ENCODE measurements at places on chromosomes 6 and 20.

- DNase-seq: no peak
These were observed 22.5 kb upstream of the CST3 start for GRCh38 chr20:23659989-23660837.

DNA sequence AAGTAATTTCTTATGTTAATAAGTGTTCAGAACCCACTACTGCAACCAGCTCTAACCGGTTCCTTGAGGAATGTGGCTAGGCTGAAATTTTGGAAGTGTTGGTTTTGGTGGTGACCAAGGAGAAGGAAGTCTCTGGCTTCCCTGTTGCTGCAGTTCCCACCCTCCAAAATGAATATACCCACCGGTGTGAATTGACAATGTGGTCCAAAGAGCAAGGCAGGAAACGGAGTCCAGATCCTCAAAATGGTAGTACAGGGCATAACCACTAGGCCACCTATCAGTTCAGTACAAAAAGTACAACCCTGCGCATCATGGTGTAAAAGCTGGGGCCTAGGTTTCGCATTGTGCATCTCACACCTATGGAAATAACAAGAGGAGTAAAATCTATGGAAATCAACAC, 2.8 kb downstream of the ADNP start:
- no peak for DNase-seq

GRCh38 chr6:153146413-153146812, 15.3 kb upstream of the RGS17 start:
- DNase-seq: no peak

DNA sequence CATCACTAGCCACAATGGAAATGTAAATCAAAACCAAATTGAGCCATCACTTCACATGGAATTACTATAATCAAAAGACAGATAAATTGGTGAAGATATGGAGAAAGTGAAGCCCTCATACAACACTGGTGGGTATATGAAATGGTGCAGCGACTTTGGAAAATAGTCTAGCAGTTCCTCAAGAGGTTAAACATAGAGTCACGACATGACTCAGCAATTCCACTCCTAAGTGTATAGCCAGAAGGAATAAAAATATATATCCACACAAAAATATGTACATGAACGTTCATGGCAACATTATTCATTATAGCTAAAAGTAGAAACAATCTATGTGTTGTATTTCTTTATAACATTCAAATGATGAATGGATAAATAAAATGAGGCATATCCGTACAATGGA, 33.1 kb upstream of the SH3BGRL2 start:
- DNase-seq: no peak

DNA sequence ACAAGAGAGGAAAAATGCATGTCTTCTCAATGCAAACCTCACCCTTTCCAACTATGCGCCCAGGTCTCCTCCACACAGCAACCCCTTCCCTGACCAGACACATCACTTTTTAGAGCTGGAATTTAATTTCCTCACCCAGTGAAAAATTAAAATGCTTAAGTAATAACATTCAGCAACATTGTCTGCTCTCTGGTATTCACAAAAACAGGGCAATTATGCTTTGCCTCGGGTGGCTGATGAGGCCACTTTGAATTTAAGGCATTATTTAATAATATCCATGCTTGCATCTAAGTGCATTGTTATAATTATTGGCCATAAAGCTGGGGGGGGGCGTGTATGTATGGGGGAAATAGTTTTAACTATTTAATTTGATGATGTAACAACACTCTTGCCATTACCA, 777.8 kb upstream of the NRSN1 start:
- DNase-seq: no peak

DNA sequence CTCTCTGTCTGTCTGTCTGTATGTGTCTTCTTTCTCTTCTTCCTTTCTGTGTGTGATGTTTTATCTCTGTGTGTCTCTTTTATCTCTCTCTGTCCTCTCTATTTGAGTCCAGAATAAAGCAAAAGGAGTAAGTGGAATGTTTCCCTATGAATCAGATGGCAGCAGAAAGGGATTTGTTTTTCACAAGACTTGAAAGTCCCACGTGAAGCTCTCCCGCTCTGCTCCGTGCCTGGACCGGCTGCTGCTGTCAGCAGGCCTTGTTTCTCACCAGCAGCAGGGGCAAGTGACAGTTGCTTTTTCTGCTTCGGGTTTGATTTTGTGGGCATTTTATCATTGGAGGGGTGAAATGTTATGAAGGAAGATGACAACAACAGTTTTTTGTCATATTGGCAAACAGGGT, 212.7 kb downstream of the PACRG start:
- DNase-seq: no peak

- DNase-seq: no peak
These were observed 8.2 kb downstream of the FAM135A start for GRCh38 chr6:70421509-70421908.

DNA sequence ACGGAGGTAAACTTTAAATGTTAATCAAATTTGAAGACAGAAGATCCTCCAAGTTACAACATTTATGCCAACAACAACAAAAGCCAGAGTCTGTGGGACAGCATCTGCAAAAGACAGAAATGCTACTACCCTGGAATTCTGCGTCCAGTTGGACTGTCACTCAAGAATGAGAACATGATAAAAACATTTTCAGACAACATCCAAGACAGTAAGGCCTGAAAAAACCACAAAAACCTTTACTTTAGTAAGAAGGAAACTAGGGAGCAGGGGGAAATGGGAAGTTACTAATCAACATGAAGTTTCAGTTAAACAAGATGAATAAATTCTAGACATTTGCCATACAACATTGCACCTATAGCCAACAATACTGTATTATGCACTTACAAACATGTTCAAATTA, 77.6 kb downstream of the MLIP start:
- DNase-seq: no peak

DNA sequence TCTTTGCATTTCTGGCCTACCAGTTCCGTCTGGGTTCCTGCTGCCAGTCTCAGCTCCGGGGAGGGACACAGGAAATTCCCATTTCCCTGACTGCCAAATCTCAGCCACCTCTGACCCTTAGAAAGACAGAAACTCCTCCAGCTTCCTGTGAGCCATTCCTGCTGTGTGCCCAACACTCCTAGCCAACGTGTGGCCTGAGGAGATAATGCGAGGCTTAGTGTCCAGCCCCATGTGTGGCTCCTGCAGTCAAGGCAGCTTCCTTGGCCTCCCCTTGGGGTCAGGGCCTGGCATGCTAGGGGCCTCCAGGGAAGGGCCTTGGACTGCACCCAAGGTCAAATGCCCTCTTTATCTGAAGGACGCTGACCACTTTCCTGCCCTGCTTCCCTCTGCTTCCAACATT, 45.1 kb downstream of the MAFB start:
- no peak for DNase-seq

GRCh38 chr6:89596056-89596455, 42.5 kb downstream of the LYRM2 start:
- no peak for DNase-seq

- DNase-seq: no peak
These were observed 228.8 kb upstream of the FAM83B start for GRCh38 chr6:54617730-54618129.

DNA sequence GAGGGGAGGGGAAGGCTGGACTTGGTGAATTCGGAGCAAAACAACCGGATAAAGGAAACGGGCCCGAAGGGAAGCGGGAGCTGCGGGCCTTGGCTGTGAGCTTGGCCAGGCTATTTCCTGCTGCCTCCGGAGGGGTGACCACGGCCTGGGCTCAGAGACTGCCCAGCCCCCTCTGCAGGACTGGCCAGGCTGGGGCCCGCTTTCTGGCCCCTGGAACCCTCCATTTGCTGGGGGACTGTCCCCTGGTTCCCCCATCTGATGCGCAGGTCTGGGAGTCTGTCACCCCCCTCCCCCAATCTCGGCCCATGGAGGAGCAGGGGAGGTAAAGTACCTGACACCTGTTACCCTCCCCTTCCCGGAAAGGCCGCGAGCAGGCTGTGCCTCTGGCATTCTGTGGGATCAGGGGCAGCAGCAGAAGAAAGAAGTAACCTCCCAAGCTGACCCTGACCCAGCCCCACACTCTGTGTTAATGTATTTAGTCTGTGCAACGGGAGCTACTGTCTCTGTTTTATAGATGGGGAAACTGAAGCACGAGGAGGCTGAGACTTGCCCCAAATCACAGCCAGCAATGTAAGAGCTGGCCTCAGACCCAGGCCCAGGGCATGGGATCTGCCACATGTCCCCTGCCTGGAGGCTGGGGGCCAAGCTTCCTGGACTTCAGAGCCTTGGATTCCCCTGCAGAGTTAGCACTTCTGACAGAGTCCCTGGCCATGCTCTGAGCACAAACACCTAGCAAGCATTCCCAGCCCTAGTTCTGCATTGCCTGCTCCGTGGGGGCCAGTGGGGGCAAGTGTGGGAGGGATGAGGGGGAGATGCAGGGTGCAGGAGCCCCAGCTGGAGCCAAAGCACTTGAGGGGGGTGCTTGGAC, 3.5 kb downstream of the C20orf204 start:
- DNase-seq: no peak

DNA sequence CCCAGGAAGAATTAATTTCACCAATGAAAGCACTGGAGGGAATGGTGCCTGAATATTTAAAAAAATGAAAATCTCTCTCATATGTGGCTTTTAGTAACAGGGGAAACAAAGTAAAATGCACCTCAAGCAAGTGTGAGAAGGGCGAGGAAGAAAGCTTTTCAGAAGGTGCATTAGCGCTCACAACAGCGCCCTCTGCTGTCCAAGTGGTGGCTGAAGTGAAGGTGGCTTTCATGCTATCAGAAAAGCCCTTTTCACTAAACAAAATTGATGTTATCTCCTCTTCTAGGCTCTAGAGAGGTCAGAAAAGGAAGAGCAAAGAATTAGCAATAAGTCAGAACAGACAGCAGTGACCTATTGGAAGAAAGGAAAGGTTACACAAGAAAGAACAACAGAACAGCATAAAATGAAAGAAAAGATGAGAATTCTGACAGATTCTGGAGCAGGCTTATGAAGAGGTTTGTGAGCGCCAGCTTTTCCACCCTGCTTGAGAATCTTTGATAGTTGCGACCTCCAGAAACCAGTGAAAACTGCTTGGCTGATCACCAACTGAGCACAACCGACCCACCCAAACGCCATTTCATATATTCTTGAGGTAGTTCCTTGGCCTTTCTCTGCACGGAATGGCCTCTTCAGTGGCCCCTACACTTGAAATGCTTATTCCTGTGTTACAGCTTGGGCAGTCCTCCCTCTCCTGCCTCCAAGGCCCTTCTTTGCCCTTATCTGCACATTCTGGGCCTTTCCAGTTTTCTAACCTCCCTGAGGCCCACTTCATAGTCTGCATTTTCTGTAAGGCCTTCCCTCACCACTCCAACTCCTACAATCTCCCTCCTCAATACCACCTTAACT, 45.3 kb downstream of the SMLR1 start:
- peak; percentile 30 for DNase-seq

- no peak for DNase-seq
These were observed 621.9 kb upstream of the GJE1 start for GRCh38 chr6:141510803-141511202.

GRCh38 chr6:77150736-77151135, 312.6 kb downstream of the HTR1B start:
- no peak for DNase-seq

DNA sequence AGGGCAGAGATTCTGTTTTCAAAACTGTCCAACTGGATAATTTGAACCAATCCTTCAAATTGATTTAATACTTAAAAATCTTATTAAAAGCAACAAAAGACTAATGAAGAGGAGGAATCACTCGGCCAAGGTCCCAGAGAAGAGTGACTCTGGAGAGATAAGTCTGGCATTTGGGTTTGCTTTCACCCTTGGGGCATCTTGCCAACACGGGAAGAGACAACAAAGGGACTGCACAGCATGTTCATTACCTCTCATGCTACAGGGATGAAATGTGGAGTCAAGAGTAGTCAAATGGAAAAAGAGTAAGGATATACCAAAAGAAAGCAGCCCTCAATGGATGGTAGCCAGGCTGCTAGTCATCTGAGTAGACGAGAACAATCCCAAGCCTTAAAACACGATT, 68.2 kb downstream of the KHDRBS2 start:
- no peak for DNase-seq

GRCh38 chr6:72132851-72133250, 246.5 kb downstream of the RIMS1 start:
- DNase-seq: no peak

DNA sequence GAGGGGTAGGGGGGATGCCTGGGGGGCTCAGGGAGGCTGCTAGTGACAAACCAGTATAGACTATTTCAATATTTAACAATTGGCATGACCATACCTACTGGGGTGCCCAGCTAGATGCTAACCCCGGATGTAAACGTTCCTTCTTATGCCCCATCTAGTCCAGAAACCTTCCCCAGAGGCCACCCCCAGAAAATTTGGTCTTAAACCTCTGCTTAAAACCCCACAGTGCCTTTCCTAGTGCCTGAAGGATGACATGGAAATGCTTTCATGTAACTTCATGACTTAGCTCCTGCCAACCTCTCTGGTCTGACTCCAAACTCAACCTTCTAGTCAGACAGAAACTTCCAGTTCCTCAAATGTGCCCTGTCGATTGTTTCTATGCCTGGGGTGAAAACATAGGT, 52.0 kb downstream of the JPH2 start:
- no peak for DNase-seq

DNA sequence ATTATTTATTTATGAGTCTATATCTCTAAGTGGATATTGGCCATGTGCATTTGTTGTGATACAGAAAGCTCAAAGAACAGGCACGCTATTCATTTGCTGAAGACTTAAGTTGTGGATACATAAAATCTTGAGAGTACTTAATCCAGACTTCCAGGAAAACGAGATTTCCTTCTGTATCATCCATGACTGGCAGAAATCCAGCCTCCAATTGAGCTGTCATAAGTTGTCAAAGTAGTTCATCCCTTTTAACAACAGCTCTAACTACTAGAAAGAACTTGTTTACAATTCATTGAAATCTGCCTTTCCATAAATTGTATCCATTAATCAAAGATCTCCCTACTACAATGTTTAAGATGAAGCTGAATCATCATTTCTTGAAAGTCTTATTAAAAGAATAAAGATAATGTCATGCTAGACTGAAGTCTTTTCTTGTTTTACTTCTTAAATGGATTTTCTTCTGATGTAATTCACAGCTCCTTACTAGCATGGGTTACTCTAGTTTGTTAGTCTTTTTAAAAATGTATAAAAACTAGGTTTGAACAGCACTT, 447.3 kb upstream of the CITED2 start:
- DNase-seq: no peak

GRCh38 chr6:122400121-122400450, 634 bp downstream of the HSF2 start:
- DNase-seq: no peak

- DNase-seq: no peak
These were observed 210.7 kb upstream of the CNR1 start for GRCh38 chr6:88376768-88377387.

GRCh38 chr6:157906537-157907061, 75.1 kb upstream of the SYNJ2 start:
- no peak for DNase-seq

- no peak for DNase-seq
These were observed 24.9 kb downstream of the GPLD1 start for GRCh38 chr6:24464253-24465038.

DNA sequence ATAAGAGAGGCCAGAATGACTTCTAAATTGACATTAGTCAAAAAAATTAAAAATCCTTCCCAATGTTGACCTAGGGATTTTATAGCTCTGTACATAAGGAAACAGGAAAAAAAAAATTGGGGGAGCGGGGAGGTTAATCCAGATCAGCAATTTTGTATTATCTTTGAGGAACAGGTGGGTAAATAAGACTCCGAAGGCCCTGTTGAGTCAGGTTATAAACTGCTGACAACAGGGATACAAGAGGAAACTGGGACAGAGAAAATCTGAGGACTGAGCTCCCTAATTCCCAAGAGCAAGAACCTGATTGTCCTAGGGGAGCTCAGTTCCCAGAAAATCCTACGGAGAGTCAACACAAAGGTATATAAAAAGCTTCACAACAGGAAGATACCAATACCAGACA, 26.8 kb upstream of the CRIP3 start:
- DNase-seq: no peak

- no peak for DNase-seq
These were observed 4.9 kb upstream of the ZNF831 start for GRCh38 chr20:59158673-59159072.

All from stimulated activated CD8-positive, alpha-beta memory T cell treated with anti-CD3 and anti-CD28 coated beads, Interleukin-4, amount 100 ng/mL, for 4 hours (primary cell).